ENCODE measurements at places on chromosomes 6 and 20.

GRCh38 chr6:51350308-51350904 lies 531.7 kb downstream of the TFAP2B start:
- DNase-seq: no peak

- DNase-seq: no peak
Observed at GRCh38 chr6:167703347-167703746, 123.4 kb upstream of the AFDN start.

DNA sequence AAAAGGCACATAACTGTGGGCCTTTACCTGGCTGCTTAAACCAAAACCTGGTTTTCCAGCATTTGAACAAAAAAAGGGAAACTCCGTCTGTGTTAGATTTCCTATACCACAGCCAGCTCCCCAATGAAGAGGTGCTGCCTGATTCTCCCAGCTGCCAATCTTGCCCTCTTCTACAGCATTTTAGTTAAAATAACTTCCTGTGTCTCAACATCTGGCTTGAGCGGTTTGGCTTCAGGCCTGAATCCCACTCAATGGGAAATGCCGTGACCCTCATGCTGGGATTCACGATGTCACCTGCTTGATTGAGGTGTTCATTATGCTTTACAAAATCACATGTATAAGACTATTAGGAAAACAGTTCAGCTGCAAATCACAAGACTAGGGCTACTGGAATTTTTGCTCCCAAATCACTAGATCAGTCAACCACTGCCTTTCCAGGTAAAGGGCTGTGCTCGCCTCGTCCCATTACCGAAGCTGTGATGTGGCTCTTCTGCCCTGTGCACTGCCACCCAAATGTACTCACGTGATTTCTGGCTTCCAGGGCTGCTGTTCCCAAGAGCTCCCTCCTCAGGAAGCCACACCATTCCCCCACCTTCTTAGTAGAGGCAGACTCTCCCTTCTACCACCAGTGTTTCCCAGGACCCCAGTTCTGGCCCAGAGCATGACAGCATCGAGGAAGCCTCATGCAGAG lies 94.6 kb downstream of the PSMG4 start:
- DNase-seq: no peak

DNA sequence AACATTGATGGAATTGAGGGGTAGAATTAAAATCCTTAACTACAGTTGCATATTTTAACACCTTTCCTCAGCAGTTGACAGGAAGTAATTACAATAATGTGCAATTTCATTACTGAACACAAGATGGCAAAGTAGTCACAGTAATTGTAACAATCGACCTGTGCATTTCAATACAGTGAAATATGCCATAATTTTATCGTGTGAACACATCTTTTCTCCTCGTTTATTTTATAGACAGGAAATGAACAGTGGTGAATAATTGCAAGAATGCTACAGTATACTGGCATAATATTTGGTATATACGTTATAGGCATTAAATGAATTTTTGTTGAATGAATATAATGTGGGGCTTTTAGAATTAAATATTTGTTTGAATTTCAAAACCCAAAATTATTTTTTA lies 25.0 kb downstream of the CYB5R4 start:
- DNase-seq: no peak

- DNase-seq: no peak
Observed at GRCh38 chr6:30060606-30061091, 416 bp upstream of the POLR1H start.

GRCh38 chr20:18637224-18637623 lies 49.4 kb downstream of the DTD1 start:
- no peak for DNase-seq

- DNase-seq: no peak
Observed at GRCh38 chr6:40499215-40499614, 87.9 kb downstream of the LRFN2 start.

GRCh38 chr6:90021711-90022110 lies 127.4 kb downstream of the GJA10 start:
- no peak for DNase-seq

GRCh38 chr6:144127097-144127496 lies 23.2 kb upstream of the STX11 start:
- DNase-seq: no peak

DNA sequence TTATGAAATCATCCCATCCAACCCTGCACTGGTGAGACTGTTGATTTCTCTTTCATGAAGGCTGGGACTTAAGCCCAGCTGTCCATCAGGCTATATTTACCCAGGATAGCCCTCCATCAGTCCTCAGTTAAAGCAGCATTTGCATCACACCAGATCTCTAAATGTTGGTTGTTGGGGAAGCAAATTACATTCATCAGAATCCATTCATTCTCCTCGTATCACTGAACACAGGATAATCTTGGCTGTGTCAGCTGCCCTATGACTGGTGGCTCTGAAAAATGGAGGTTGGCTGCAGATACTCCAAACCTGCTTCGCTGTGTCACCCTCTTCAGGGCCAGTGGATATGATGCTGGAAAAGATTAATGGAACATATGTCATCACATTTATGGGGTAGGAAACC lies 718.3 kb downstream of the KIF16B start:
- DNase-seq: no peak
